ENCODE measurements at places on chromosomes 5 and 9.

- no peak for DNase-seq
Measured at GRCh38 chr9:95696701-95697100, 178.8 kb upstream of the ERCC6L2 start.

DNA sequence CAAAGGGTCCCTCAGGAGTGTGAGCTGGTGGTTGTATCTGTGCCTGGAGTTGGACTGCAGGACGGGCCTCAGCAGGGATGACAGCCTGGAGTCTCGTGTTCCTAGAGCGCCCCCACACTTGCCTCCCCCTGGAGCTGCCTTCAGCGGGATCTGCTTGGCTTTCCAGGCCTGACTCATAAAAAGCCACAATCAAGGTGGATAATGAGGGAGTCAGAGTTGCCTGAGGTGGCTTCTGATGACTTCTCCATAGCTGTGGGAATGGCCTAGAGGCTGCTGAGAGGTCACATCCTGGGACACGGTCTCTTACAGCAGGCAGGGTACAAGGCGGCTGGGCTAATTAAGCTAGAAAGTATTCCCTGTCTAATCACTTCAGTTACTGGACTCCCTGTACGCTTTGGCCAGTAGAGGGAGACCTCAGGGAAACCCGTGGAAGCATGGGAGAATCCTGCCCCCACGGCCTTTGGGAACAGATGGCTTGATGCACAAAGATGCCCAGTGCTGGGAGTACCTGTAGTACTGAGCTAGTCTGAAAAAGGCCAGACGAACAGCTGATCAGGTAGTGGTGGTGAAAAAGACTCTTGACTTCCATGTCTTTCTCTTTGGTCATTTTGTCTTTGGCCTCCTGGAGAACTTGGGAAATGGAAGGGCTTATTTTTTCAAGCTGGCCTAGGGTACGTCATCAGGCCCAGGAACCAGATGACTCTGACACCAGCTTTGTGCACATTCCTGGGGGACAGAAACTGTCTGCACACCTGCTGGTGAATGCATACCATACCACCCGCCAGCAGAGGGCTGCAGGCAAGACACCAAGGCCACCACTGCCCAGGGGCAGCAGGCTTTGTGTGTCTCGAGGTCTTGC, 16.1 kb upstream of the FRRS1L start:
- no peak for DNase-seq

- no peak for DNase-seq
Measured at GRCh38 chr5:168611165-168611564, 32.0 kb upstream of the PANK3 start.

GRCh38 chr5:175457466-175457865, 13.5 kb upstream of the DRD1 start:
- no peak for DNase-seq

DNA sequence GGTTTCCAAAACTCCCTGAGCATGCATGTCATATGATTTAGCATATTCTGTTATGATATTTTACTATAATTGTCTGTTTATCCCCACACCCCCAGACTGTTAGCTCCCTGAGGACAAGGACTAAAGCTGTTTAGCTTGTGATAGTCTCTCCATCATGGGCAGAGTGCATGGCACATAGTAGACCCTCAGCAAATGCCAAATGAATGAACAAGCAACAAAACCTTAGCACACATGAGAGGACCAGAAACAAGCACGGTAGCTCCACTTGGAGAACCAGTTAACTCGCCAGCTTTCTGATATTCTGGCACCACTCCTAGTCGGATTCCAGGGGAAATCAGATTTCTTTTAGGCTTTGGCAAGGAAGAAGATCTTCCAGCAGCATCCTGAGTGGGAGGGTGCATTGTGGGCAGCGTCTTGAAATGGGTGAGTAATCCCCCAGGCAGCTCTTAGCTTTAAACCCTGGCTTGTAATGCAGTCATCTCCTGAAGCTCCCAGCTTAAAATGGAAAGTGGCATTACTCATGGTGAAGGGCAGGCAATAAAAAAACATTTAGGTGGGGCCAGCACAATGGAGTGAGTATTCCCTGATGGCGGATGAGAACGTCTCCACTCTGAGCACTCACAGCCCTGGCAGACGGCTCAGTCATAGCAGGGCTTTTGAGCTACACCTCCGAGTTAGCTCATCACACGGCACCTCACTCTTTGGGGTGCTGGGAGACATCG, 41.1 kb downstream of the FGF1 start:
- DNase-seq: no peak

- no peak for DNase-seq
Measured at GRCh38 chr9:8703904-8704303, 904.3 kb upstream of the DMAC1 start.

DNA sequence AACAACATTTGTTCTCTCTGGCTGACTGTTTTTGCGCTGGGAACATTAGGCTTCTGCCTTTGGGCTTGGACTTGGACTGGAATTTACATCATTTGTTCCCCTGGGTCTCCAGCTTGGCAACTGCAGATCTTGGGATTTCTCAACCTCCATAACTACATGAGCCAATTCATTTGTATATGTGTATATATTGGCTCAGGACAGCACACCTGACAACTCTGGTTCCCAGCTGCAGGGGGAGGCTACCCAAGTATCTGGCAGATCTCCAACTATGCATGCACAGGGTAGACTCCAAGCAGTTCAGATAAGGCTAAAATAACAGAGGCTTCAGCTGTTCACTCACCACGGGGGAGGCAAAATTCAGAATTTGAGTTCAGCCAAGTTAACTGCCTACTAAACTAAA, 31.6 kb upstream of the F2RL1 start:
- DNase-seq: no peak

DNA sequence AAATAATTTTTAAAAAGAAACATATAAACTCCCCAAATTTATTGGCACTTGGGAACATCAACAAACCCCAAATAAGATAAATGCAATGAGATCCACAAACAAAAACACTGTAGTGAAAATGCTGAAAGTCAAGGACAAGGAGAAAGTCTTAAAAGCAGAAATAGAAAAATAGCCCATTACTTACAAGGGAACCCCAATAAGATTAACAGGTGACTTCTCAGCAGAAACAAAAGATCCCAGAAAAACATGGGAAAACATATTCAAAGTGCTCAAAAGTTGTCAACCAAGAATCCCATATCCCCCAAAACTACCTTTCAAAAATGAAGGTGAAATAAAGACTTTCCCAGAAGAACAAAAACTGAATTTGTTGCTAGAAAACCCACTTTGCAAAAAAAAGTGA, 40.0 kb downstream of the FANCC start:
- no peak for DNase-seq

GRCh38 chr5:66788556-66788955, 192.4 kb downstream of the MAST4 start:
- no peak for DNase-seq

- DNase-seq: no peak
Measured at GRCh38 chr9:128689293-128689774, 312 bp downstream of the SET start.

- no peak for DNase-seq
Measured at GRCh38 chr9:105148328-105149006, 96.0 kb upstream of the SLC44A1 start.

DNA sequence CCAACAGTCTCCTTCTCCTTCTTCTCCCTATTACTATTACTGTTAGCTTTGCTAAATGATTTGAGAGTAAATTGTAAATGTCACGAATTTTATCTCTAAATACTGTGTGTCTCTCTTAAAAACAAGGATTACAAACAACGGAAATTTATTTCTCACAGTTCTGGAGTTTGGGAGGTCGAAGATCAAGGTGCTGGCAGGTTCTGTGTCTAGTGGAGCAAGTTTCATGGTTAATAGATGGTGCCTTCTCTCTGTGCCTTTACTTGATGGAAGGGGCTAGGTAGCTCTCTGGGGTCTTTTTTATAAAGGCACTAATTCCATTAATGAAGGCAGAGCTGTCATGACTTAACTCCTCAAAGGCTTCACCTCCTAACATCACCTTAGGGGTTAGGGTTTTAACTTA, 237.9 kb downstream of the MAN2A1 start:
- no peak for DNase-seq

DNA sequence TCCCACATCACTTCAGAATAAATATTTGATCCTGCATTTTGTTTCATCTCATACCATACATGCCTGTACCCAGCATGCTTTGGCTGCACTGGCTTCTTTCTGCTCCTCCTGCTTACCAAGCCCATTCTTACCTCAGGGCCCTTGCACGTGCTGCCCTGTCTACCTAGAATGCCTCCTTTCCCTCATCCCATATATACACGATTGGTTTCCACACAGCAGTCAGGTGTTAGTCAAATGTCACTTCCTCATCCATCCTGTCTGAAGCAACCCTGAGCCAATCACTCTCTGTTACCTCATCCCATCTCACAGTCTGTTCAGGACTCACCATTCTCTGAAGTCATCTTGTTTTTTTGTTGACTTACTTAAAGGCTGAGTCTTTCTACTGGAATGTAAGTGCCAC, 30.3 kb downstream of the CAST start:
- no peak for DNase-seq

DNA sequence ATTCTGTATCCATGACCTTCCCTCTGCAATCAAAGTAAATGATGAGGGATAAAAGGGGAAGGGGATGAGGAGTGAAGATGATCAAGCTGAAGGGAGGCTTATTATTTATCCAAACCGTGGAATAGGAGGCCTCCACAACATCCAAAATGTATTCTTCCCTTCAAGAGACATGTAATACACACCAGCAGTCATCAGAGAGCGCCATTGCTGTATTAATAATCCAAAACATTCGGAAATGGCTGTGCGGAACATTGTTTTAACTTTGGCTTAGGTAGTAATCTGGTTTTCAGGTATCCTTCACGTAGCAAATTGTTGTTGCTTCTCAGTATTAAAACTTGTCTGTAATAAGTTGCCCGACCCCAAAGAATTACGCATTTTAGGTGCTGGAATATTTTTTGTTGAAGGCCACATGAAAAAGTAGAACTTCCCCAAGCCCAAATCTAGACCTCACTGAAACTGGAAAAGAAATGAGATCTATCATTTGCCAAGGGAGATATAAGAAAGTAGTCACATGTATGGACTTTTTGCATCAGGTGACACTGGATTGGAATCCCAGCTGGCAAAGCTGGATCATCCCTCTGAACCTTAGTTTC, 2.6 kb upstream of the BOD1 start:
- DNase-seq: no peak

- DNase-seq: no peak
Measured at GRCh38 chr5:31449174-31449573, 82.7 kb downstream of the DROSHA start.

GRCh38 chr9:127360829-127361228, 36.1 kb upstream of the SLC2A8 start:
- no peak for DNase-seq

DNA sequence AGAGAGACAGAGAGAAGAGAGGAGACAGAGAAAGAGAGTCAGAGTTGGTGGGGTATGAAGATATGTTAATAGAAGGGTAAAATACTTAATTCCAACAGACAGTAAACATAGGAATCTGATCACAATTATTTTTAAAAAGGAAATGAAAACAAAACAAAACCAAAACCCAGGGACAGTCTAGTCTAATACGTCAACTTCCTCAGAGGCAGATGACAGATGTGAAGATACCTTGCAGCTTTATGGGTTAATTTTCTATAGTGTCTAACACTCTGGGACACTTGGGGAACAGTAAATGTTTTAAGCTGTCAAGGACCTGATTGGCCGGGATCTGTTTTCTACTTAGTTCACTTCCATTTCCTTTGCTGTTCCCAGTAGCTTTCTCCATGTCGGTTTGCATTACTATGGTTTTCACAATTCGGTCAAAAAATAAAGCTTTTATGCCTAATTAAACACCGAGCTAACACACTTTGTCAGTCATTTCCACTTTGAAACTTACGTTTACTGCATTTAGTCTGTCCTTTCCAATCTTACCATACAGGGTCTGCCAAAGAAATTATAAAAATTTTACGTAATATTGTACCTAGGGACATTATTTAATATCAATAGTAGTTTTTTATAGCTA, 216.5 kb downstream of the MCTP1 start:
- no peak for DNase-seq

DNA sequence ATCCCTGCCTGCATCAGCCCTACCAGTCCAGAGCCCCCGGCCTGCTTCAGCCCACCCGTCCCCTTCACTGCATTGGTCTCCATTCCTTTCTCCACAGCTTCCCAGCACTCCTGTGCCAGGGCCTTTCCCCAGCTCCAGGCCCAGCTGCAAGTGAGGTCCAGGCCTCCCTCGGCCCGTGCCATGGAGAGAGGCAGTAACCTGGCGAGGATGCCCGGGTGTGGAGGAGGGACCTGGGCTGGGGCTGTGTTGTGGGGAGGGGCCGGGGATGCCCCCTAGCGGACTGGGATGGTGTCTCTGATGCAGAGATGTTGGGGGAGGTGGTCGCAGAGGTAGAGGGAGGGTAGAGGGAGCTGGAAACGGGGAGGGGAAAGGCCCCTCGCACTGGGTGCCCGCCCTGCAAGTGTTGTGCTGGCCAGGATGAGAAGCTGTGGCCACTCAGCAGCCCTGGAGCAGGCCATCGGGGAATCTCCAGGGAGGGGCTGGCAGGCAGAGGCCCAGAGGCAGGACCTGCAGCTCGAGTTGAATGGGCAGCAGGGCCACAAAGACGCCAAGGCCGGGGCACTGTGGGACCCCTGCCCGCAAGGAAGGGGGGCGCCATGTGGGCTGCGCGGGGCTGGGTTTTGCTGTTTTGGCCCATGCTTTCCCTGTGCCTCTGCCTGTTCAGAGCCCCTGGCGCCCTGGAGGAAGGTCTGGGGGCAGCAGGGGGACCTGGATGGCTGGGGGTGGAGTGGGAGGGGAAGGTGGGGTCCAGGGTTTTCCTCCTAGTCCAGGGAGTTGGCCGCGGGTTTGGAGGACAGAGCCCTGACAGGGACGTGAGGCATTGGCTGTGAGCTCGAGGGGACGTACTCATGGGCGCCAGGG, 26.0 kb upstream of the NKD2 start:
- DNase-seq: no peak

DNA sequence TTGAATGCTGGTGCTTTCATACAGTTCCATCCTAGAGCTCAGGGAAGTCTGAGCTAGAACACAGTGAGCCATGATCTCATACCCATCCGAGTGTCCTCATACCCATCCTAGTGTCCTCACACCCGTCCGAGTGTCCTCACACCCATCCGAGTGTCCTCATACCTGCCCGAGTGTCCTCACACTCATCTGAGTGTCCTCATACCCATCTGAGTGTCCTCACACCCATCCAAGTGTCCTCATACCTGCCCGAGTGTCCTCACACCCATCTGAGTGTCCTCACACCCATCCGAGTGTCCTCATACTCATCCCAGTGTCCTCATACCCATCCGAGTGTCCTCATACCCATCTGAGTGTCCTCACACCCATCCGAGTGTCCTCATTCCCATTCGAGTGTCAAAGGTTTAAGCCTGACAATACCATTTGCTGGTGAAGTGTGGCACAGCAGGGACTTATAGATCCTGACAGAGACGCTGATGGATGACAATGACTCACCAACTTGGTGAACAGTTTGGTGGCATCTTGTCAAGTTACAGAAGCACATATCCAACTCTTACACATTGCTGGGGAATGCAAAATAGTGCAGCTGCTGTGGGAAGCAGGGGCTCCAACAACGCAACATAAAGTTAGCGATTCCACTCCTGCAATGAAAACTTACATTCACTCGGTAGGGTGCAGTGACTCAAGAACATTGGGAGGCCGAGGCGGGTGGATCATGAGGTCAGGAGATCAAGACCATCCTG, 77.0 kb upstream of the COL5A1 start:
- DNase-seq: no peak

GRCh38 chr5:133405275-133406034, 206.9 kb downstream of the FSTL4 start:
- DNase-seq: no peak

- DNase-seq: no peak
Measured at GRCh38 chr5:74581988-74582365, 58.6 kb downstream of the ENC1 start.

Measured in stimulated activated CD4-positive, alpha-beta T cell treated with anti-CD3 and anti-CD28 coated beads, Interleukin-1b, Interleukin-23, amount 100 ng/mL, for 1 hour (primary cell).